ENCODE measurements at places on chromosomes 1 and 21. TPM values are rescaled to one million over a fixed set of nuclear protein-coding genes. Genes with fewer than 3 reads are reported as not detected.

GRCh38 chr1:228143480-228144192 is 3.6 kb downstream of the GUK1 start:
- DNase-seq: no peak

GRCh38 chr1:229655781-229656180 is 29.7 kb downstream of the URB2 start:
- DNase-seq: no peak

DNA sequence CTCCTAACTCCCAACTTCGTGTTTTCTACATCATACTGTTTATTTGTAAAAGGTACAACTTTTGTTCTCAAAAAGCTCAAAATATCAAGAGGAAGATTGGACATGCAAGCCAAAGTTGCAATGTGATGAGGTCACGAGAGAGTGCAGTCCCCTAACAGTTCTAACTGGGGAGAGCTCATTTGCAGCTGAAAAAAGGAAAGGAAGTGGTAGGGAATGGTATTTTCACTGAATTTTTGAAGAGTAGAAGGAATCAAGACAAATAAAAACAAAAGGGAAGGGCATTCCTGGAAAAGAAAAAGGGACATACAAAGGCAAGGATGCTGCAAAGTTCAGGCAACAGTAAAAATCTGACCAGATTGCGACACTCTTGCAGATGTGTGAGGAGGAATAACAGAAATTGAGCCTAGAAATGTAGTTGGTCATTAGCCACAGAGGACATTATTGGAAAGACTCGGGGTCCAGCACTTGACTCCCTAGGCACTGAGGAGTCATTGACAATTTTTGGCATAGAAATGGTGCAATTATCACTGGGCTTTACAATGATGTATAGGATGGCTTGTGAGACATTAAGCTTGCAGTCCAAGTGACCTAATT is 67.9 kb downstream of the TBX15 start:
- no peak for DNase-seq

DNA sequence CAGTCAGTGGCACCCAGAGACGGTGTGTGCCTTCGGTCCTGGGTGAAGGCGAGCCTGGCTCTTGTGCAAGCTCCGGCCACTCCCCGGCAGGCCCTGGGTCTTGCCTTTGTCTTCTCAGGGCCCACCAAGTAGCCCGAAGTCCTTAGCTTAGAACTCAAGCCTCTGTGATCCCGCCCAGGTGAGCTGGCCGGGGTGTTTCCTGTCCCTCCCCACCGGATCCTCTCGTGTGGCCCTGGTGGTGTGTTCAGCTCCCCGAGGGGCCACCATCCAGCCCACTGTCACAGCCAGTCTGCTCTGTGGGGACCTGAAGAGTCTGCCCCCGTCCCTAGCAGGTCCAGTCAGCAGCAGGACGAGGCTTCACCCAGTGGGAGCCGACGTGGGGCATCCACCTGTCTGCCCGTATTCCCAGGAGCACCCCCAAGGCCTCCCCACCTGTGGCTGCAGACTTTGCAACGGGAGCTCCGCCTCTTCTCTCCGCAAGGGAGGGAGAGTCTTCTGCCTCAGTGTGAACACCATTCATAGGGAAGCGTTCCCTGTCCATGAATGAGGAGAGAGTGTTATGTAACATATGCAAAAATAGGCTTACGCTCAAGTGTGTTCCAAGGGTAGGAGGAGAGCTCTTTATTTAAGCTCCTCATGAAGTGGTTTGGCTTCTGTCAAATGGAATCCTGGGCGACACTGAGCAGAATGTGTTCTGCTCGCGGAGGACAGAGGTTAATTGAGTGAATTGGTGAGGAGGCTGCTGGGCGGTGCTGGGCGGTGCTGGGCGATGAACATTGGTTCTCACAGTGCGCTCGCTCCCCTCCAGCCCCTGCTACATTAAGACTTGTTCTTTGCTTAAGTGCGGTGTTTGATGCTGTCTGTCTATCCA is 108.9 kb downstream of the CRYAA start:
- no peak for DNase-seq

GRCh38 chr1:244919320-244920282 is 55.3 kb upstream of the HNRNPU start:
- DNase-seq: no peak

- DNase-seq: no peak
These were observed 54.9 kb upstream of the PPP2R5A start for GRCh38 chr1:212230329-212230728.

DNA sequence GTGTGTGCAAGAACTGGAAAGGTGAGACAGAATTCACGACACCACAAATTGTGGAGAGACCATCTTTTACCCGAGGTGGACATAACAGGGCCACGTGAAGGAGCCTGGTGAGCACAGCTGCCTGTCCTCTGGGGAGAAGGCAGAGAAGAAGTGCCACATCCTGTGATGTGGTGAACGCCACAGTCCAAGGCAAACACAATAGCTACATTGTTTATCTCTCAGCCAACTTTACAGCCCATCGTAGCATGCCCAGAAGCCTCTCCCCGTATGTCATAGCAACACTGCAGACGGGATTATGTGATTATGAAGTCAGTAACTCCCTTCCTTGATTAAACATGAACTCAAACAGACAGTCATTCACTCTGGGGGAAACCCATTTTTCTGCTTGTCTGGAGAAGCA is 612.2 kb downstream of the SMYD3 start:
- no peak for DNase-seq

The OXCT2 gene
- not detected for total RNA-seq

All from HepG2 (cell line).